ENCODE measurements at places on chromosomes 2 and 18. TPM values are rescaled to one million over a fixed set of nuclear protein-coding genes. Genes with fewer than 3 reads are reported as not detected.

DNA sequence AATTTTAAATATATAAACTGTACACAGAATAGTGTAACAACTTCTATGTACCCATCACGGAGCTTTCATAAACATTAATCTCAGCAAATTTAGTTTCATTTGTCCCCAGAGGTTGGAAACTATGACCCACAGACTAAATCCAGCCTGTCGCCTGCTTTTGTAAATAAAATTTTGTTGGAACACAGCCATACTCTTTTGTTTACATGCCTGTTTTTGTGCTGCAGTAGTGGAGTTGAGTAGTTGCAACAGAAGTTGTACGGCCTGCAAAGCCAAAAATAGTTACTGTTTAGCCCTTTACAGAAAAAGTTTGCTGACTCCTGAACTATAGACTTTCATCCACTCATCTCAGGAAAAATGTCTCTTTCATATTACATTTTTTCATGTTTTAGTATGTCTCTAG, 39.8 kb downstream of the RBM45 start:
- no peak overlapping the region for H3K4me3 ChIP-seq
- H3K4me1 ChIP-seq: no peaks in the 10 kb centered on the region

- no peak overlapping the region for H3K4me3 ChIP-seq
- no peak for DNase-seq
- H3K27me3 ChIP-seq: peaks cover 22% of the 10 kb centered on the region
- no peak overlapping the region for H3K27ac ChIP-seq
Measured at GRCh38 chr2:1849450-1849849, 105.1 kb upstream of the PXDN start.

DNA sequence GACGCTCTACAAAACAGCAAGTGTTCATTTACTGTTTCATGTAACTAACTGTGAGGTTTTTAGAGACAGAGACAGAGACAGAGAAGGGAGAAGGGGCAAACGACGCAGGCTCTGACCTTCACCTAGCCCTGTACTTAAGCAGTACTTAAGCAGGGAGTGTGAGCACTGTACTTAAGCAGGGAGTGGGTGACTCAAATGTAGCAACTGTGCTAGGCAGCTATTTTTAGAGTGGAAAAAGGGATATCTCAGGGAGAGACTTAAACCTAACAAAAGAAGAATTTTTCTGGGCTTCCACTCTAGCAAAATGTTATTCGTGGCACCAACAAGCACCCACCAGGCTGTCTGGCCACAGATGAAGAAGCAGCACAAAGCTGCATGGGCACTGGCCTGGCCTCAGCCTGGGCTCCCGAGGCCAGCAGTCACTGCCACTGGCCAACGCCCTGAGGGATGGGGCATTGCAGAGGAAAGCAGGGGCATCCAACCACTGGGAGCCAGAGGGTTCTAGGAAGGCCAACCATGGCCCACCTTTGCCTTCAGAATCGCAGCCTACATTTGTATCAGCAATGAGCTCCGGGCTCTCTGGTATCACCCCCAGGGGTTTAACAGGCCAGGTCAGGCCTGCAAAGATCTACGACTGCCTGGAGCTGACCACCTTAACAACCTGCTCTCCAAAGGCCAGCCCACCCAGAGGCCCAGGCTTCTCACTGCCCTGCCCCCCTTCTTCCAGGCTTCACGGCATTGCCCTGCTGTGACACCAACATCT, 154.3 kb downstream of the TTC32 start:
- no peak overlapping the region for H3K4me3 ChIP-seq

GRCh38 chr2:96954011-96954846, 32.2 kb downstream of the FAM178B start:
- no peak for DNase-seq
- H3K4me1 ChIP-seq: peaks cover 40% of the 10 kb centered on the region
- no peaks in the 10 kb centered on the region for H3K27me3 ChIP-seq

DNA sequence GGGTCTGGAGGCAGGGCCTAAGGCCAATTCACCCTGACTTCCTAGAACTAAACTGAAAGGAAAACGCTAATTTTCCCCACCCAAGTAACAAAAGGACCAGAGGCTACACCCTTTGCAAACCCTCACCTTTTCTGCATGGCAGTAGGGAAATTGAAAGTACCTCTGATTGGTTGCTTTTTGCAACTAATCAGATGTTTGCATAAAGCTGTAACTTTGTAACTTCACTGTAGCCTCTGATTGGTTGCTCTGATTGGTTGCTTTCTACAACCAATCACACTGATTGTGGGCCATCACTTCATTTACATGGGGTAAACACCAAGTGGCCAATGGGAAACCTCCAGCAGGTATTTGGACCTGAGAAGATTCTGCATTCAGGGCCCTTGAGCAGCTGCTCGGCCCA, 20.8 kb downstream of the EIPR1 start:
- no peak for DNase-seq
- H3K27me3 ChIP-seq: no peaks in the 10 kb centered on the region
- H3K27ac ChIP-seq: no peak overlapping the region
- no peak overlapping the region for H3K4me3 ChIP-seq
- no peaks in the 10 kb centered on the region for H3K4me1 ChIP-seq
- no peaks in the 10 kb centered on the region for H3K36me3 ChIP-seq

DNA sequence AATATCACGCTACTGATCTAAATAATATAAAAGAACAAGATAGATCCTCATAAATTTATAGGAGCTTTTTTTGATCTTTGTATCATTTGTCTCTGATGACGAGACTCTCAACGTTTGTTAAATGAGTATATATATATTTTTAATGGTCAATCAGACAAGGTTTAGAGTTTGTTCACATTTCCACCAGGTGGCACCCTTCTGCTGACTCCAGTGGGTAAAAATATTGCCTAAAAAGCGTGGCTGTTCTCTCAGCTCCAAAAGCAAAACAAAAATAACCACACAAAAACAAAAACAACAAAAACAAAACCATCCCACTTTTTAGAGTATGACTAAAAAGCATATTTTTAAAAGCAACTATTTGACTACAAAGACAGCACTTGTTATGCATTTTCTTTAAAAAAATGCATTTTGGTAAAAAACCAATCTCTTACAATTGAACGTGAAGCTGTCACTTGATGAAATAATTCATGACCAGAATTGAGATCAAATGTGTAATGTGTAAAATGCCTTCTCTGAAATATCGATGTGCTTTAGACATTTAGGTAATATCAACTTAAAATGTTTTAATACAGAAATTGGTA, 723.2 kb downstream of the DPP10 start:
- peak; percentile 68 for DNase-seq
- no peaks in the 10 kb centered on the region for H3K4me1 ChIP-seq
- no peak overlapping the region for H3K27ac ChIP-seq
- H3K27me3 ChIP-seq: peaks cover 12% of the 10 kb centered on the region

GRCh38 chr18:50721006-50721405, 98.8 kb downstream of the MRO start:
- DNase-seq: no peak
- no peaks in the 10 kb centered on the region for H3K4me1 ChIP-seq
- H3K4me3 ChIP-seq: no peak overlapping the region
- no peaks in the 10 kb centered on the region for H3K36me3 ChIP-seq

- no peak for DNase-seq
- H3K36me3 ChIP-seq: no peaks in the 10 kb centered on the region
- no peaks in the 10 kb centered on the region for H3K4me1 ChIP-seq
Measured at GRCh38 chr2:148521181-148521580, 123.4 kb upstream of the EPC2 start.

DNA sequence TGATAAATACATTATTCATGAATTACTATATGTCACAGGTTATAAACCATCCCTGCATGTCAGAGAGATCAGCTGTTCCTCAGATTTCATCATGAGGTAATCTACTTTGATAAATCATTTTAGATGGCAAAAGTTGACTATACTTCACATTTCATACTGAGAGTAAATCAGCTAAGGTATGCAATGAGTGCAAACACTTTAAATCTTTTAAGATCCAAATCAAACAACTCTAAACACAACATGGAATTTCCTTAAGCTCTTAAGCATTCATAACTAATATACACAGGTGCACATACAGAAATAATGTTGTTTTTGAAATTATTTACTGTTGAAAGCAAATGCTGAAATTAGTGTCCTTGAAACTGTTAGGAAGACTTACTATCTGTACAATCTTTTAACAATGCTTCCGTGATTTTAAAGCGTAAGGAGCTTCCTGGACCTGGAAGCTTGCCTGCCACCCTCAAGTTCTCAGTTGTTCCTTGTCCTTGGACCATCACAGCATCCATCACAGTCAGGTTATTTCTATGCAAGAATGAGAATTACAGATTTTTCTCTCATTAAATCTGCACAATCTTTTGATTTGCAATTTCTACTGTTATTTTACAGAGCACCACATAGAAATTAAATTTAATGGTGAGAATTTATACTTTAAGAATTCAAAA, 83.2 kb downstream of the ZAP70 start:
- no peak overlapping the region for H3K27ac ChIP-seq
- no peaks in the 10 kb centered on the region for H3K4me1 ChIP-seq
- no peak for DNase-seq
- H3K27me3 ChIP-seq: no peaks in the 10 kb centered on the region

DNA sequence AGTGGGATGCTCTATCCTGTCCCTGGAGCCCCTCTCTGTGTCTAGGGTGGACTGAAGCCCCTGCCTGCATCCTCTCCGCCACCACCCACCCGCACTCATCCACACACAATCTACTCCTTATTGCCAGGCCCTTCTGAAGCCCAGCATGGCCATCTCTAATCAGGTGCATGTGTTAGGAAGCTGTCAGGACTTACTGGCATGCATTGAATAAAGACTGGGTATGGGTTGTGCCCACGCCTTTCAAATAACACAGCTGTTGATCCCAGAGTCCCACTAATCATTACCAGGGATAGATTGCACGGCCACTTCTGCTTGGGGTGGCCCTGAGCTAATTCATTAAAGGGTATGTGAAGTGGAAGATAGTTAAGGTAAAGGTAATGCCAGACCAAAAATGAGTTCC, 88.4 kb downstream of the CABLES1 start:
- no peak overlapping the region for H3K27ac ChIP-seq
- no peaks in the 10 kb centered on the region for H3K27me3 ChIP-seq
- H3K4me1 ChIP-seq: peaks cover 29% of the 10 kb centered on the region

DNA sequence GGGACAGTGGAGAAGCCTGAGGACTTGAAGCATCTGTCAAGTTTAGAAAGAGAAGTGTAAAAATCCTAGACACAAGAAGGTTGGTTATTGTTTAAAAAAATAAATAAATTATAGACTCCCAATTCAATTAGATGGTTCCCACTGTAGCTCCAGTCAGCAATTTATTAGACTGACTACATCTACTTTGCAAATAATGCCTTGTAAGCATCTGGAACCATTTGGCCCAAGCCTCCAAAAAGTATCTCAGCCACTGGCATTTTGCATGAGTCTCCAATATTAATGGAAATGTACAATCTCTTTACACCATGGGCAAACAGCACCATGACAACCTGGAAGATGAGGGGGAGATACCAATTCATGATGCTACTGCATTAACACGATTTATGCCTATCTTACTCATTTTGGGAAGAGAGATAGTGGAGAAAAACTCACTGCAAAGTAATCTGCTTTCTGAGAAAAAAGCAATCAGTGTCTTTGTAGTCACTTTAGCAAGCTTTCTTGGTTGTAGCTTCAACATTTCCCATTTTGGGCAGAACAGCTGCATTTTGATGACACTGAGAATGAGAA, 2.8 kb downstream of the NYAP2 start:
- peaks cover 10% of the 10 kb centered on the region for H3K27me3 ChIP-seq
- H3K4me3 ChIP-seq: no peak overlapping the region
- no peak overlapping the region for H3K27ac ChIP-seq
- no peaks in the 10 kb centered on the region for H3K4me1 ChIP-seq
- DNase-seq: no peak

- H3K4me1 ChIP-seq: peaks cover 9% of the 10 kb centered on the region
- no peak overlapping the region for H3K27ac ChIP-seq
- no peaks in the 10 kb centered on the region for H3K27me3 ChIP-seq
- DNase-seq: no peak
Measured at GRCh38 chr2:47849368-47849767, 56.9 kb downstream of the FBXO11 start.

DNA sequence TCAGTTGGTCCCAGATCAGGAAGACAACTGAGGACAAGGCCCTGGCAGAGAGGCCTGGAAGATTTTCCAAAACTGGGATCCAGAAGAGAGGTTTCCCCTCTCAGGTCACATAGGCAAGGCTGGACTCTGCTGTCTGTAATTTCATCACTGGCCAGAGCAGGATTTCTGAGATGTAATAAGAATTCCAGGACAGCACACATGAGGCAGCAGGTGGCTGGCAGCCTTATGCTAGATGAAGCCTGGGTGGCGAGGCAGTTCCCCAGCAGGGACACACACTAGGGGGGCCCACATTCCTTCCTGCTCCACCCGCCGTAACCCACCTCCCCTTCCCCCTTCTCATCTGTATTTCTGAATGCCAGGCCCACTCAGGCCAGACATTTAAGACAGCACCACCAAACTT, 98.6 kb downstream of the HNRNPLL start:
- H3K27ac ChIP-seq: no peak overlapping the region
- no peak for DNase-seq
- no peaks in the 10 kb centered on the region for H3K36me3 ChIP-seq

GRCh38 chr2:128329607-128330006, 10.9 kb upstream of the HS6ST1 start:
- H3K4me3 ChIP-seq: no peak overlapping the region
- H3K4me1 ChIP-seq: no peaks in the 10 kb centered on the region
- no peaks in the 10 kb centered on the region for H3K27me3 ChIP-seq
- no peak for DNase-seq

- no peaks in the 10 kb centered on the region for H3K27me3 ChIP-seq
- no peak overlapping the region for H3K27ac ChIP-seq
- no peak overlapping the region for H3K4me3 ChIP-seq
- H3K36me3 ChIP-seq: no peaks in the 10 kb centered on the region
Measured at GRCh38 chr2:225739328-225739727, 339.8 kb downstream of the NYAP2 start.

GRCh38 chr2:183031911-183032794, 6.1 kb downstream of the NCKAP1 start:
- no peak for DNase-seq
- H3K36me3 ChIP-seq: no peaks in the 10 kb centered on the region
- peak overlapping the region; percentile 5 for H3K27ac ChIP-seq
- H3K4me1 ChIP-seq: peaks cover 31% of the 10 kb centered on the region
- no peak overlapping the region for H3K4me3 ChIP-seq
- H3K27me3 ChIP-seq: no peaks in the 10 kb centered on the region

DNA sequence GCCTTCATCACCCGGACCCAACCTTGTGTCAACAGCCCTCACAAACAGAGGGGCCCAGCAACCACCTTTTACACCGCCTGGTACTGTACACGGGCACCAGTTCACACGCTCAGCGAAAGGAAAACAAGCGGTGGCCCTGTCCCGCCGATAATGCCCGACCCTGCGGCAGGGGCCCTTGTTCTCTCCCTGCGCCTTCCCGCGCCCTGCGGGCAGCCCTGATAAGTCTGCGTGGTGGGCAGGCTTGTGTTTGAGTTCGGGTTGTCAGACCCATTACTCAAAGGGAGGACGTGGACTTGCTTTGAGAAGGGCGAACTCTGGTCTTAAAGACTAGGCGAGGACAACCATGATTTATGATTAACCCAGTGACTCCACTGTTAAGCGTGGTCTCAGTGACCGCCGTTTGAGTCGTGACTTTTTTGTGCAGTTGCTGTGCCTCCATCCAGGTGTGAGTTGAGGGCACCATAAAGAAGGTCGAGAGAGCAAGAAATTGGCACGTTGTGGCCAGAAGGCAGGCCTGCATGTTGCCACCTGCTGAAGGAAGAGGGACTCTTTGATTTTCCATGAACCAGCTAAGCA, 167.4 kb upstream of the GATA6 start:
- H3K27me3 ChIP-seq: no peaks in the 10 kb centered on the region
- H3K27ac ChIP-seq: peak overlapping the region; percentile 87
- no peaks in the 10 kb centered on the region for H3K36me3 ChIP-seq
- H3K4me3 ChIP-seq: no peak overlapping the region

Gene QPCT
- total RNA-seq: 2.0 TPM

Gene OSBPL6
- total RNA-seq: 3.0 TPM

Gene SLC4A5
- total RNA-seq: 1.5 TPM

Gene TSN
- total RNA-seq: 63.2 TPM

Data from hepatocyte (in vitro differentiated cells).